ENCODE measurements at places on chromosomes 4 and X.

- DNase-seq, result no peak
Observed at GRCh38 chr4:7979652-7979968, 39.9 kb upstream of the AFAP1 start.

GRCh38 chr4:80265571-80266252 lies 752 bp upstream of the FGF5 start:
- no peak for DNase-seq

GRCh38 chr4:165630671-165631070 lies 242.4 kb upstream of the TLL1 start:
- no peak for DNase-seq

- DNase-seq, result no peak
Observed at GRCh38 chrX:4094926-4095325, 381.5 kb upstream of the PRKX start.

GRCh38 chrX:16212024-16212423 lies 44.7 kb downstream of the MAGEB17 start:
- no peak for DNase-seq

DNA sequence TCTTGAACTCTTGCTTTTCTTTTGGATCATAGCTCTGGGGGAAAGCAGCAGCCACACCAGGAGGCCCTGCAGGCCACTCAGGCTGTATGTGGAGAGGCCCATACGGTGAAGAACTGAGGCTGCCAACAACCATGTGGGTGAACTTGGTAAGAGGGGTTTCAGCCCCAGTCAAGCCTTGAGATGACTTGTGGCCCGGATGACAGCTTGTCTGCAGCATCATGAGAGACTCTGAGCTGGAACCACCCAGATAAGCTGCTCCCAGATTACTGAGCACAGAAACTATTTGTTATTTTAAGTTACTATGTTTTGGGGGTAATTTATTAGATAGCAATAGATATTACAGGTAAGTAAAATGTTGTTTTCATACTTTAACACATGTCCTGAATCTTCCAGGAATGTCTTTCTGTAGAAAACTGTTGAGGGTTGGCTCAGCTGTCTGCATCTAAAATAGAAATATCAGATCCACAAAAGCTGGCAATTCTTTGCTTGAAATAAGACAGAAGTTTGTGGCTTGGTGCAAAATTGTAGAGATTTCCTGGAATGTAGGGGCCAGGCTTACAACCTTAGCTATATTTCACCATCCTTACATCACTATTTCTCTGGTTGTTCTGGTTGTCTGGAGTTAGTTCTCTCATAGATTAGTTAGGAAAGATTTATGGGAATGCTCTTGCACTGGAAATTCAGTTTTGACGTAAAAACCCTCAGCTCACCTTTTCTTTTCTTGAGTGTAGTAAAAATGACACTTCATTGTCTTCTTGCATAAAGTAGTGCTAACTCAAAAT lies 272.1 kb downstream of the RAPGEF2 start:
- DNase-seq, result no peak

All from activated CD4-positive, alpha-beta memory T cell treated with anti-CD3 and anti-CD28 coated beads for 36 hours (primary cell).